ENCODE measurements at places on chromosomes 2 and 18. TPM values are rescaled to one million over a fixed set of nuclear protein-coding genes. Genes with fewer than 3 reads are reported as not detected.

Gene PAX3
- not detected for total RNA-seq

Gene MTCL1
- 0.29 TPM for total RNA-seq

DNA sequence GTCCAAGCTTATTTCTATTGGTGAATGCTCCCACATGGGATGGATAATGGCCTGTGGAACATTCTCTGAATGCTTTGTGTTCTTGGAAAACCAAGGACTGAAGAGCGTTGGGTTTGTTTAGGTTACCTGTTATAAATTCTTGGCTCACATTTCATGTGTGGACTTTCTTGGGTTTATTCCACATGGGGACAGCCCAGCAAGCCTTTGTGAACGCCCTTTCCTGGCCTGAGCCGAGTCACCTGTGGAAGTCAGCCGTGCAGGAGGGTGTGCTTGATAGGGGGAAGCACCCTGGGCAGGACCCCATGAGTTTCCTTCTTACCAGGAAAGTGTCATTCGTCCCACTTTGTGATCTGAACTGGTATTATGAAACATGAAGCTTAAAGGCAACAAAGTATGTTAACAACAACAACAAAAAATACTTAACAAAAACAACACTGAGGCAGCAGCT is 4.1 kb downstream of the RAB31 start:
- DNase-seq: no peak

GRCh38 chr2:190283783-190284182 is 35.8 kb downstream of the HIBCH start:
- DNase-seq: no peak

Gene CD302
- 2.1 TPM for total RNA-seq

Gene OST4
- 270 TPM for total RNA-seq

DNA sequence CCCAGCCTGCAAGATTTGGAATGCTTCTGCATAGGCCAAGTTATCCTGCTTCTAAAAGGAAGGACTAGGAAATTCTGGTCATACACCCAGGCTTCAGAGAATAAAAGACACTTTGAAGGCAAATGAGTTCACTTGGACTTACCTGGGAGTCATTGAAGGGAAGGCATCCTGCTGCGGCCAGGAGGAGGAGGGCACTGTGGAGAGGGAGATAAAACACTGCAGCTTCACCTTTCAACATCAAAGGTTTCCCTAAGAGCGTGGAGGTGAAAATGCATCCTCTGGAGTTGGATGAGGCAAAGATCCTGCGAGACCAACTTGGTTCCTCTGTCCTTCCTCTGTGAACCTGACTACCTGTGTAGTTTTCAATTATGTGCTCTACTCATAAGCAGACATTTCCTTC is 79.5 kb upstream of the RIOK3 start:
- DNase-seq: no peak

GRCh38 chr2:99442837-99443236 is 47.0 kb downstream of the REV1 start:
- DNase-seq: no peak

DNA sequence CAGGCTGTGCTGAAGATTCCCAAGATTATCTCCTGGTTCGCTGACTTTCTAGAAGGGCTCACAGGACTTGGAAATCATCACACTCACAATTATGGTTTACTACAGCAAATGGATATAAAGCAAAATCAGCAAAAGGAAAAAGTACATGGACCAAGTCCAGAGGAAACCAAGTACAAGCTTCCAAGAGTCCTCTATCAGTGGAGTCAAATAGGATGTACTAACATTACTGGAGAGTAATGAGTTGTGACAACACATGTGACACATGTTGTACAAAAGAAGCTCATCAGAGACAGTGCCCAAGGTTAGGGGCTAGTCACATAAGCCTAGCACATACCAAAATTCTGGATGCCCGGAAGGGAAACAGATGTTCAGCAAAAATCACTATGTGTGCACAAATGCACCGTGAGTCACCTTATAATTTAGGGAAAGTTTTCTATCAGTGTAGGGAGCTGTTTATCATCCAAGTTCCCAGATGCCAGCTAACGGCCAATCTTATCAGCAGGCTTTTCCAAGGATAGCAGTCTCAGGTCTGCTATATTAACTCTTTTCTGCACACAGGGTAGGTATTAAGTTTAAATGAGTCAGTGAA is 9.5 kb downstream of the TMEM237 start:
- DNase-seq: no peak

Gene IL36A
- not detected for total RNA-seq

DNA sequence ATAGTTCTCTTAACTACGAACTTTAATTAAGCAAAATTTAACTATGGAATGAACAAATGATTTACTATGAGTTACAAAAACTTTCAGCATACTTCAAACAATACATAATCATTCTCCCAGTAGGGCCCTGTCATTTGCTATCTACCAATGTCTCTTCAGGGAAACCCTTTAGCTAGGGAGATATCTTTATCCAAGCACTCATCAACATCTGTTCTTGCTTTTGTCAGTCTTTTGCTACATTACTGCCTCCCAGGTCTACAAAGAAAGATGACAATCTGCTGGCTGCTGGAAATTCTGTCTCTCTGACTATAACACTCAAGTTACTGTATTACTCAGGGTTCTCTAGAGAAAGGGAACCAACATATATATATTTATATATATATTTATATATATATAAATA is 1626.3 kb upstream of the CELF4 start:
- DNase-seq: no peak

DNA sequence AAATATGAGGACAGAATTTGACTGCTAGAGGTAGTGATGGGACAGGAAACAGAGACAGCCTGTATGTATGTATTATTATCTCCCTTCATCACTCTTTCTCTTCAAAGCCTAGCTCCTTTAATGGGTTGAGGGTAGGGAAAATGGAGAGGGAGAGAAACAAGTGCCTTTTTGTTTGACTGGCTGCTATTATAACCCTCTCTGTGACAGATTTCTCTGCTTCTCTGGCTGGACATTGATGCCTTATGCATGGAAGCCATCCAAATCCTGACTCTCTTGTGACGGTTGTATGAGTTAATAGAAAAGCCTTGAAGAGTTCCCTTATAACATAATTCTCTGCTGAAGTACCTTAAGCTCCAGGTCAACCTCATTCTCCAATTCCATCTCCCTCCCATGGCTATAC is 118.5 kb upstream of the COL5A2 start:
- no peak for DNase-seq

Gene MARCO
- total RNA-seq: 0.32 TPM

Gene LRP1B
- not detected for total RNA-seq

DNA sequence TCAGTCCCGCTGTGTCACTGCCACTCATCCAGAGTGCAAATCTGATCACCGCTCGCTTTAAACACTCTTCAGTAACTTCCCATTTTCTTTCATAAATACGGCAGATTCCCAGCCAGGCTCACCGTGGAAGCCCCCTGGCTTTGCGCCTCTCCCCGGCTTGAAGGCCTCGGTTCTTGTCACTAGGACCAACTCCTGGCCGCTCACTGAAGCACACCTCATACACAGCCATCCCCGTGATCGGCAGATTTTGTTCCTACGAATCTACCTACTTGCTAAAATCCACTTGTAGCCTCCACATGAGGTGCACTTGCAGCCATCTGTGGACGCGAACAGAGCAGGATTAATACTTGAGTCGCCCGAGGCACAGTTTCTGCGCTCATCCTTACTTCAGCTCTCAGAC is 462.4 kb upstream of the MYT1L start:
- no peak for DNase-seq

GRCh38 chr2:98749066-98749450 is 18.1 kb upstream of the MGAT4A start:
- DNase-seq: no peak

Gene MAP2
- total RNA-seq: 0.29 TPM

DNA sequence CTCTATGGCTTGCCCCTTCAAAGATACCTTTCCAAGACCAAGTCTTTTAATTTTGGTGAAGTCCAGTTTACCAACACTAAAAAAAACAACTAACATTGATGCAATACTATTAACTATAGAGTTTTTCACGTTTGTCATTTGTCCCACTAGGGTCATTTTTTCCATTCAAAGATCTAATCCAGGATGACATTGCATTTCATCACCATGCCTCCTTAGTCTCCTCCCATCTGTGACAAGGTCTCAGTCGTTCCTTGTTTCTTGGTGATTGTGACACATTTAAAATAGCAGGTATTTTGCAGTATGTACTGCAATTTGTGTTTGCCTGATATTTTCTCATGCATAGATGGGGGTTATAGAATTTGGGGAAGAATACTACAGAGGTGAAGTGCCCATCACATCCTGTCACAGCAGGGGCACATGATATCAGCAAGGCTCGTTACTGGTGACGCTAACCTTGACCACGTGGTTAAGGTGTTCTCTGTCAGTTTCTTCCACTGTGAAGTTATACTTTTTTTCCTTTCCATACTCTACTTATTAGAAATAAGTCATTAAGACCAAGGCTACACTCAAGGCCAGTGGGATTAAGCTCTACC is 799.2 kb upstream of the RAB6C start:
- no peak for DNase-seq

GRCh38 chr2:202127687-202128331 is 54.8 kb downstream of the KIAA2012 start:
- DNase-seq: no peak

DNA sequence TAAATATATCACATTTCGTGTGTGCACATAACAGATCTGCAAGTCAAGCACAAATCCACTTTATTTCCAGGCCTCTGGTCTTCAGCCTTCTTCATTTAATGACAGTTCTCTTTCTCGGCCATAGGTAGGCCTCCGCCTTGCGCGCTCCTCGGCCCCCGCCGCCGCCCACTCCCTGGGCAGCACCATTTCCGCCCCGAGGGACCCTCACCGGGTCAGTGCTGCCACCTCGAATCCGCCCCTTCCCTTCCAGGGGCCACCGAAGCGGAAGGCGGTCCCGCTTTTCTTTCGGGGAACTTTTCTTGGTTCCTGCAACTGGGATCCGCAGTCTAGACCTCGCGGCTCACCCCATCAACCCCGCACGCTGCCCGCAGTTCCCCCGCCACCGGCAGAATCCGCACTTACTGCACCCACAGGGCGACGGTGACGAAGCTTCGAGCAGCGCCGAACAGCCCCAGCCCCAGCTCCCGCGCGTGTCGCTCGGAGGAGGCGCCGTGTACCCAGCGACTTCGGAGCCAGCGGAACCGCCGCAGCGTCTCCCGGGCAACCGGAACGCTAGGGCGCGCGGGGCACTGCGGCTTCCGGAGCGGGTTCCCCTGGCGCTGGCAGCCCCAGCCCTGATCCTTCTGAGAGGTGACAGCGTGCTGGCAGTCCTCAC is at the start of gene CDKL4:
TSS of gene CDKL4 (minus strand) at position 502 of the 655 bp plus-strand sequence.
- DNase-seq: no peak

DNA sequence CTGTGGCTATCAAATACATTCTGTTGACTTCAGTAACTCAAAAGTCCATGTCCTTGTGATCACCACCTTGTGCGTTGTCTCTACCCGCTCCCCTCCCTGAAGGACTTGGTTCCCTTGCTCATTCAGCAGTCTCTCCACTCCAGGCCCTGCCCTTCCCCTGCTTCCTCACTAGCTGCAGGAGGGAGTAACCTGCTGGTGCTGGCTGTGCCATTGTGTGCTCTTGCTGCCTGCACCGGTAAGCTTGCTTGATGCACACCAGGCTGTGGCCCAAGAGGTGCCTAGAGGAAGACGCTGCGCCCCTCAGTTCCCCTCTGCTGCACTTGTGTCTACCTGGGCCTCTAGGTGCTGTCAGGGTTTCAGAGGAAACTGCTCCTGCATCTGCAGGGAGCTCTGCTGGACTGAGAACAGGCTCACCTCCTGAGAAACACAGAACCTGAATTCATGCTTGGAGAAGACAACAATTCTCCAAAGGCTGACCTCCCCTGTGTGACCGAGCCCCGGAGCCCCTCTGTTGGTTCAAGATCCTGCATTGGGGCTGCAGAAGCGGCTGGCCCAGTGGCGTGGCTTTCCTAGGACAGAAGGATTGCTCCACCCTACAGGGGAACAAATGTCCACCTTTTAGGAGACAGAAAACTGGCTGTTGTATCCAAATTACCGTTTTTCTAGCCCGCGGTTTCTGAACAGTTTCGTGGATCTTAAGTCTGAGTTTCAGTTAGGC is 33.6 kb downstream of the PTPRM start:
- no peak for DNase-seq

Gene COL4A4
- 3.4 TPM for total RNA-seq

Gene IL36RN
- total RNA-seq: not detected

Gene UGT1A8
- not detected for total RNA-seq

- no peak for DNase-seq
Observed at GRCh38 chr18:10085876-10086275, 172.1 kb downstream of the VAPA start.

GRCh38 chr18:58770601-58771000 is 94.1 kb upstream of the ZNF532 start:
- DNase-seq: no peak

Gene TRPM8
- not detected for total RNA-seq

DNA sequence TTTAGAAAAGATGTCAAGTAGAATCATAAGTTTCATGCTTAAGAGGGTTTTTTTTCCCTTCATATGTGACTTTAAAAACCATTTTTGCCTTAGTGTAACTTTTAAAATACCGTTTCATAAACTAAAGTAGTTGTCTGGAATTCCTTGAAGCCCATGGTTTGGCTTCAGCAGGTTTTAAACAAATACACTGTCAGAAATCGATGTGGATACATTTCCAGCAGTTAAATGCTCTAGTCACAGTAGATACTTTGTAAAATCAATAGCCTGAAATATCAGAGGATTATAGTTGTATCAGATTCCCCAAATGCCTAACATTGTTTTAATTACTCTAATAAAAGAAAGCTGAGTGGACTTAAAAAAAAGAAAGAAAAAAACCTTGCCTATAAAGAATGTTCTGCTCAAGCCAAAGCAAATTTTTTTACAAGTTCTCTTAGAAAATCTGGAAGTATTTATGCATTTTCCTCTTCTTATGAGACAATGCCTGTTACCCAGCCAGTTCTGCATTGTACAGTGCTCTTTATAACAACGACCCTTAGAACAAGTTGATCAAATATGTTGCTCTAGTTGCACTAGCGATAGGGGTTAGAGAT is 260.5 kb downstream of the LTBP1 start:
- DNase-seq: no peak

- DNase-seq: no peak
Observed at GRCh38 chr18:36808681-36809080, 20.1 kb downstream of the TPGS2 start.

DNA sequence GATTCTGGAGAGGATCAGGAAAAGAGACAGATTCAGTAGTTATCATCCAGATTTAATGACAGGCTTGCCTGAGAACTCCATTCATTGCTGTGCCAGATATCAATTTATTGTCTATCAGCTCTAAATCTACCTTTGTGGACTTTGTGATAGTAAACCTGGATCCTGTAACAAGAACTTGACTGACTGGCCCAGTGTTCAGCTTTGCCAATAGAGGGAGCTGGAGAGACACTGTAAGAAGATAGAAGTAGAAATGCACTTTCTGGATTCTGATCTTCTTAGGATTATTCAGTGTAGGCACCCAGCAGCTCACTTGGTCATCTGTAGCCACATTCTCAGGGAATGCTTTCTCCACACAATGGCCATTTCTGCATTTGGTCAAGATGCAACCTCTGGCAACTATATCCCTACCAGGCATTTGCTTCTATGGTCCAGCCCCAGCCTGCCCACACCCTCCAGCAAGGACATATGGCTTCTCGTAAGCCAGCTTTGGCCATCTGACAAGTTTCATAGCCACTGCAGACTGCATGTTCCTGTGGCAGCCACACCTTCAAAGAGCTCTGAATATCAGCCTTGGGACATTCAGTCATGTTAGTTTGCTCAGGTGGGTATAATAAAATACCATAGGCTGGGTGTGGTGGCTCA is 6.1 kb upstream of the SERPINB8 start:
- no peak for DNase-seq

Gene CTNNA2
- total RNA-seq: 7.6 TPM

GRCh38 chr2:144130551-144130950 is 389.4 kb downstream of the ZEB2 start:
- DNase-seq: no peak
